ENCODE measurements at places on chromosomes 11 and 22.

DNA sequence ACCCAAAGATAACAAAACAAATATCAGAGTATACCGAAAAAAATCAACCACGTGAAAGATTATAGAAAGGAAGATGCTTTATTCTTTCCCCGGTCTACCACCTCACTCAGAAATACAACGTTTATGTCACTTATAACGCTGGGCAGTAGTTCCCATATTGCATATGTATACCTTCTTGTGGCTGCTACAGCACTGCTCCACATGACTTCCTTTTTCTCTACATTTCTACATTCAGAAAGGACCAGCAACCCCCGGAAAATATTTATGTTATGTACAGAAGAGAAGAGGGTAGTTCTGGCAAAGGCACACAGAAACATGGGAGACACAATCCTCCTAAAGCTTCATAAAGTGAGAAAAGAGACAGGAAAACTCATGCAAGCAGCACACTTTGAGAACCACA, 56.8 kb downstream of the MTMR2 start:
- DNase-seq, result no peak

- no peak for DNase-seq
Observed at GRCh38 chr22:37259540-37260029, 15.5 kb upstream of the RAC2 start.

- no peak for DNase-seq
Observed at GRCh38 chr11:133710681-133711240, 134.6 kb downstream of the SPATA19 start.

DNA sequence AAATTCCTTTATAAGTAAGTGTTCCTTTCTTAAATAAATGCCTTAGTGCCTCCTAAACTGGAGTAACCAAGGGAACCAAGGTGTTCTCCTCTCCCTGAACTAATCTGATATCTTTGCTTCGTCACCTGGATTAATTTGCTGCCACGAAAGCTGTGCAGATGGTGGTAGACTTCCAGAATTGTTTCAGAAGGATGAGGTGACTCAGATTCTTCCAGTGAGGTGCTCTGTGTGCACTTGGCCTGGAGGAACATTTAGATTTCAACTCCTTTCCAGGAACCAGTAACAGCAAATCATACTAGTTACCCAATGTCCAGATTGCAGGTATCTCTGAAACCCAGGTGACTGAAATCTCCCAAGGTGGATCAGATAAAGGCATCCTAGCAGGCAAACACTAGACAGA, 181.9 kb downstream of the FAT3 start:
- DNase-seq, result no peak

- no peak for DNase-seq
Observed at GRCh38 chr22:35378621-35379020, 2.3 kb upstream of the HMOX1 start.

DNA sequence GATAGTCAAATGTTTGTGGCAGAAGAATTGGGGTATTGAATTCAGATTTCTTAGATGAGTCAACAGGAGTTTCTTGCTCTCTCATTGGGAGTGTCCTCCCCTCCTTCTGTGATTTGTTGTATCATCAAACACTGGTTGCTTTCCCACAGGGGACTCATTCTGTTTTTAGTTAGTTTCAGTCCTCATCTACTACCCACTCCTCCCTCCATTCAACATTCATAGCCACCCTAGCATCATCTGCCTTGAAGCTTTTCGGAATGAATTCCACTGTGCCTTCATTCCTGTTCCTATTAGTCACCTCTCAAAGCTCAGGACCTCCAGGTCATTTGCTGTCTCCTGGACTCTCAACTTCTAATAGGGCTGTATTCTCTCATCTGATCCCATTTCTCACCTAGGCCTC, 31.5 kb upstream of the RAB38 start:
- DNase-seq, result no peak

DNA sequence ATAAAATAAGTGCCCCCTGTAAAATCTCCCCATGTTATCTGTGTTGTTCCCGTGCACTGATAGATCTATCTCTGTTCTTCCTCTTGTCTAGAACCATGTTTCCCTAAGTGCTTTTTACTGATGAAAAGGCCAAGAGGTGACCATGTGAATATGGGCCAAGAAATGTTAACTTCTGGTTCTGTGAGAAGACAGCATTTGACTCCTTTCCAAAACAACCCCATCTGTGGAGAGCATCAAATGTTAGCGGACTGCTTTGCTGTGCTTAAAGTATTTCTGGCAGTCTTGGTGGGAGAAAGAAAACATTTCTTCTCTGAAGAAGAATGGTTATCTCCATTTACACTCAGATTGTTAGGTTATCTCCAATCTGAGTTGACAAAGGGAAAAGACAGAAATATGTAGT, 58.6 kb upstream of the GUCY1A2 start:
- DNase-seq, result no peak

GRCh38 chr11:9574622-9575259, 1.3 kb downstream of the WEE1 start:
- no peak for DNase-seq

DNA sequence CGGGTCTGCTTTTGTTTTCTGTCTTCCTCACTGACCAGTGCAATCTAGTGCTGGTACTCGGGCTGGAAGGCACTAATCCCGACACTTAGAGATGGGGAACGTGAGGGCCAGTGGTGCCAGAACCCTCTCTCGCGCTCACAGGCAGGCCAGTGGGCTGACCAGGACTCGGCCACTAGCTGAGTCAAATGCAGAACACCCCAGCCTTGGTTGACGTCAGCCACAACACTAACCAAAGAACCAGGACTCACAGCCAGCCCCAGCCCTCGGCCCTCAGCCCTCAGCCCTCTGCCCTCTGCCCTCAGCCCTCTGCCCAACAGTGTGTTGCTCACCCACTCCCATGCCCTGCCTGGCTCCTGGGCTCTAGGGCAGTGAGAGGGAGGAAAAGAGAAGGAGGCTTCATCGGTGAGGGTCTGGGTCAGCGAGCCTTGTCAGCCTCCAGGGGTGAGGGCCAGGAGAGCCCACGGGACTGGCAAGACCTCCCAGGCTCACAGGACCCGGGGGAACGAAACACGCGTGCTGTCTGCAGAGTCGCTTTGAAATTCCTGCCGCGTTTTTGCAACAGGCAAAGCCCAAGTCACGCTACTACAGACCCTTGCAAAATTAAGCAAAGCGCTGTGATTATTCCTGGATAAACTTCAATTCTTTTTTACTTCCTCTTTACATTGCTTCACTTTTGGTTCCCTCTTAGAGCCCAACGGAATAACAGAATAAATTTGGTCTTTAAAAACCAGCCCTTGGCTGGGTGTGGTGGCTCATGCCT, 27.5 kb downstream of the KIAA0930 start:
- no peak for DNase-seq

DNA sequence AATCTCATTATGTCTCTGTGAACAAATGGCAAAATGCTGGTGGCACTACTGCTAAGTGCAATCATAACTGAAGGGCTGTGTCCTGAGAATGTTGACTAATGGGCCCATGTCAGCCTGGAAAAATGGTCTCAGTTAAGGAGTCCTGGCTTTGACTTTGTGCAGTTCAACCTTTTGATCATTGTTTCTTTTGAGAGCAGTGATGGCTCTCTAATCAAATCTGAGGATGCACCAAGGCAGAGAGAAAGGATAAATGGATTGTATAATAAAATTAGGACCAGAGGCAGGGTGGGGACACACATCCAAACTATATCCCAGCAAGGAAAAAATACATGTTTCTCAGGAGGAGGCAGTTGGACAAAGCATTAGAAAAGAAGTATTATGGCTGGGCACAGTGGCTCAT, 59.6 kb upstream of the SYN3 start:
- DNase-seq, result no peak

GRCh38 chr11:1062075-1062820, 12.4 kb upstream of the MUC2 start:
- no peak for DNase-seq

GRCh38 chr11:32580967-32581366, 2.7 kb upstream of the EIF3M start:
- DNase-seq, result no peak

DNA sequence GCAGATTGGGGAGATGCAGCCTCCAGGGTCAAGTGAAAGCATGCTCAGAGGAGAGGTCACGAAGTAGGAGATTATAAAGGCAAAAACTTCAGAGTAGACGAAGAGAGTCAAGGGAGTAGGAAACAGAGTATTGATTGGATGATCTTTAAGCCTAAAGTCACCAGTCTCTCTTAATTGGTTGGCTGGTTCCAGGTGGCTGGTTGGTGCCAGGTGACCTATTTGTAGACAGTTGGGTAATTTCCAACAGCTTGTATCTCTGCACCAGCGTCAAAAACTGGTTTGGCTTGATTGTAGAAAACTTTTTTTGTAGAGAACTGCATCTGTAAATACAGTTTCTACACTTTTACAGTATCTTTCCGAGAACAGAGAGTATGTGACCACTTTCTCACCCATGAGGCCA, 75.7 kb upstream of the CCDC90B start:
- no peak for DNase-seq

- DNase-seq, result no peak
Observed at GRCh38 chr22:24118689-24119384, 62.5 kb upstream of the SUSD2 start.

- DNase-seq, result no peak
Observed at GRCh38 chr22:37427711-37428635, 694 bp upstream of the ELFN2 start.

DNA sequence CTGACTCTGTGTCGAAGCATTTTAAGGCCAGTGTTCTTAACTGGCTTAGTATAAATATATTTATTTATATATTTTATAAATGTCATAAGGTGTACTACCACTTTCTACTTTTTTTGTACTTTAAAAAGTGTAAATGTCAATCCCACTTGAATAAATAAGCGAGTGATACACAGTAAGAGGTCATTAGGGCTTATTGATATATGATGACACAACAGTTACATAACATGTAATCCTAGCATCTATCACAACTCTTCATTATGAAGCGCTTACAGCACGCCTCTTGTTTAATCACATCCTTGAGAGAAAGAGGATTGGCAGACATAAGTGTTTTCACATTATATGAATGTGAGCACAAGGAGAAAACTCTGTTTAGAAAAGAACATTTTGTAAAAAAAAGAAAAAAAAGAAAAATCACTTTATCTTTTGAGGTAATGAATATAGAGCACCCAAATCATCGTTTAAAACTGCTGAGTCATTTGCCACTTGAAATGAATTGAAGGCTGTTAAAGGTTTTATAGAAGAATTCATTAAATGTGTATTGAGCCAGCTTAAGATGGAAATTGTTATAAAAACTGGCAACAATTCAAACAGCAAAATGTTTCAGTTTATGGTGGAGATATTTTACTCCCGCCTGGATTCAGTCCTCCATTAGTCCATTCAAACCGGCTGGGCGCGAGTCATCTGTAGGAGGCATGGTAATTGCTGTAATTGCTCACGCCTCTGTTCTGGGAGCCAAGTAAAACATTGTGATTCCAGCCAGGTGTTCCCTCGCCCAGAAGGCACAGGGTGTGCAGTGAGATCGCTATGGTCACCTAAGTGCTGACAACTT, 627.3 kb upstream of the KIRREL3 start:
- DNase-seq, result no peak

DNA sequence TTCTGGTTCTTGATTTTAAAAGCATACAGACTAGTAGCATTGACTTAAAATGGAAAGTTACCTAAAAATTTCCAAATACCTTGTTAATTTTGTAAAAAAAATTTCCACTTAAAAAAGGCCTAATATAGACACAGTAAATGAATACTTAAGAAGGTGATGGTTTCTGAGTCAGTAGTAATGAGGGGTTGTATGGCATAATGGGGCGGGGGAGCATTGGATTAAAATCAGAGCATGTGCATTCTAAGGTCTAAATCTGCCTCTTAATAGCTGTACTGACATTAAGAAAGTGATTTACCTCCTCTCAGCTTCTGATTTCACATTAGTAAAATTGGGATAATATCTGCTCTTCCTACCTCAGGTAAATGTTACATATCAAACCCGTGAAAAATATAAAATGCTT, 446.5 kb downstream of the AASDHPPT start:
- no peak for DNase-seq

DNA sequence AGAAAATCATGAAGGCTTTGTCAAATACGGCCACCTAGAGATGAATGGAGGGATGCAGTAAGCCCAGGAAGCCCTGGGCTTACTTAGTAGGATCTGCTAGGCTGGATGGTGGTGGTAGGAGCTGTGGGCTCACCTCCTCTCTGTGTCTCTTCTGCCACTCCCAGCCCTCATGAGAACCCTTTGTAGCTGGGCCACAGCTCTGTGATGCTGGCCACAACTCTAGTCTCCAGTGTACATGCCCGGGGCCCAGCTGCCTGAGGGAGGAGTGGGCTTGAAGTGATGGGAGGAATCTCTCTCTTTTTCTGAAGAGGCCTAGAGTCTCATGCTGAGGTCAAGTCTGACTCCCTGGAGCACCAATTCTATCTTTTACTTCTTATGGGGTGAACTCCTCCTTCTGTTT, 32.4 kb upstream of the SYT13 start:
- no peak for DNase-seq

DNA sequence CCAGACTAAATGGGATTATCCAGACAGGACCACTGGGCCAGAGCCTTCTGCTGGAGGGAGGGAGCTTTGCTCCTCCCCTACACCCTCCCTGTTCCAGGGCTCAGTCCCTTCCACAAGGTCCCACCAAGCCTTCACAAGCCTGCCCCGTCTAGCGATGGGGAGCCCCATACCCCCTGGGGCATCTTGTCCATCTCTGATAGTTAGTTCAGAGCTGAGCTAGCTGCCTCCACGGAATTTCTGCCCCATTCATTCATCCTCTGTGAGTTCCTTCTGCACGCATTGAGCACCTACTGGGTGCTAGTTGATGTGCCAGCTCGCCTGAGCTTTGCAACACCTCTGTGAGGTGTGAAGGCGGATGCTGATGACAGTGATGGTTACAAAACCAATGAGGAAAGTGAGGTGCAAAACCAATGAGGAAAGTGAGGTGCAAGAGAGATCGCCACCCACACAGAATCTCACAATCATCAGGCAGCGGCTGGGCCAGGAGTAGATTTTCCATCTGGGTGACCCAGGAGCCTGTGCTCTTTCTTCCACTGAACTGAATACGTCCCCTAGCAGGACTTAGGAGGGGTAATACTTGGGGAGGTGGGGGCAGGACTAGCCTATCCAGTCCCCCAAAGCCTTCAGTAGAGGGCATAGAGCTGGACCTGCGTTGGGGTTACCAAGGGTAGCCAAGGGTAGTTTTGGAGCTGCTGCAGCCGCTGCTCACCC, 21.5 kb upstream of the CBX7 start:
- no peak for DNase-seq

DNA sequence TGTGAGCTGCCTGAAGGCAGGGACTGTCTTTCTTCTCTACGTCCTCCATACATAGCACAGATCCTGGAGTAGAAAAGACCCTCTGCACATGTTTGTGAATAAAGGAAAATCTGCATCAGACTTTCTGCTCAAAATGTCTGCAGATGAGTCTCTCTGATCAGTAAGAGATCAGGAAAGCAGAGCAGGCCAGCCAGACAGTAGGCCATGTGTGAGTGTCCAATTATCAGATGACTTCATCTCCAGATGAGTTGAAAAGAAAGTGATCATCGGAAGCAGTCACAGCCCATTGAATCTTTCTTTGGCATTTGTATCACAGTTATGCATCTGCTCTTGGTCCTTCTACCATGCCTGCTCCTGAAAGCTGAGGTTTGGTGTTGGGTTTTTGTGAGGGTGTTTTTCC, 298.7 kb upstream of the NCAM1 start:
- no peak for DNase-seq

GRCh38 chr11:108468478-108468864, 1.1 kb upstream of the C11orf65 start:
- no peak for DNase-seq

- no peak for DNase-seq
Observed at GRCh38 chr22:16965083-16965482, 42.9 kb downstream of the GAB4 start.

Data from activated CD4-positive, alpha-beta T cell treated with anti-CD3 and anti-CD28 coated beads for 24 hours (primary cell).